Stimulated activated CD4-positive, alpha-beta T cell treated with anti-CD3 and anti-CD28 coated beads, Interleukin-1b, Interleukin-23, amount 100 ng/mL, for 1 hour (primary cell): ENCODE measurements at places on chromosomes 7 and 10.
A peak's percentile ranks its signal among the peaks of the same experiment; 100 is the strongest.

DNA sequence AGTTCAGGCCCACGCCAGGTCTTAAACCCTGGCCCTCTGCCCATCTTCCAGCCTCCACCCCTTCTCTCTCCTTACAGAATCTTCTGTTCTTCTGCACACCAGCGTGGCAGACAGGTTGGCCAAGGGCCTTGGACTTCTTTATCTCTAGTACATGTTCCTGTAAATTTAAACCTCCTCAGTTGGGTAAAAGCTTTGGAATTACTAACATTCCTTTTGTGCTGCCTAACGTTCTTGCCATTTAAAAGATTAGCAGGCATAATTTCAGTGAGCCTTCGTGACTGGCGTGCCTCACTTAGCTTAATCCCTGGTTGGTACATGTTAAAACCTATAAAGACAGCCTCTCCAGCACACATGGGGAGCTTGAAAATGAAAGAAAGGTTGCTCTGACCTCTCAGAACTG, 192.2 kb downstream of the CUX1 start:
- DNase-seq = no peak

DNA sequence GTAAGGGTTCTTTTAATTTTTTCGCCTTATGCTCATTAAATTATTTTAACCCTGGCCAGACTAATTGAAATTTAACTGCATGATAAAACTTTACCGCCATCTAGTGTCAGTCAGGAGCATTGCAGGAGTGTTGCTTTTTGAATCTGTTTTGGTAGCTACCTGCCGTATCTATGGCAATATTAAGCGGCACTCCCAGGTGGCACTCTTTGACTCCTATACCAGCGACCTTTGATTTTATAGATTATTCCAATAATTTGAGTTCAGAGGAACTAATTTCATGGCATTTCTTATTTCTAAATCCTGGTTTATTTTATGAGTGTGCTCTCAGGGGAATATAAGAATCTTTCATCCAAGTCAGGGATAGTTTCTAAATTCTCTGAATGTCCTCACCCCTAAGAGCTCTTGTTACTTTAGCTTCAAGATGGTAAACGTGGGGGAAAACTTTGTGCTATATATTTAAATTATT, 198.9 kb downstream of the REEP3 start:
- DNase-seq = peak; percentile 13

DNA sequence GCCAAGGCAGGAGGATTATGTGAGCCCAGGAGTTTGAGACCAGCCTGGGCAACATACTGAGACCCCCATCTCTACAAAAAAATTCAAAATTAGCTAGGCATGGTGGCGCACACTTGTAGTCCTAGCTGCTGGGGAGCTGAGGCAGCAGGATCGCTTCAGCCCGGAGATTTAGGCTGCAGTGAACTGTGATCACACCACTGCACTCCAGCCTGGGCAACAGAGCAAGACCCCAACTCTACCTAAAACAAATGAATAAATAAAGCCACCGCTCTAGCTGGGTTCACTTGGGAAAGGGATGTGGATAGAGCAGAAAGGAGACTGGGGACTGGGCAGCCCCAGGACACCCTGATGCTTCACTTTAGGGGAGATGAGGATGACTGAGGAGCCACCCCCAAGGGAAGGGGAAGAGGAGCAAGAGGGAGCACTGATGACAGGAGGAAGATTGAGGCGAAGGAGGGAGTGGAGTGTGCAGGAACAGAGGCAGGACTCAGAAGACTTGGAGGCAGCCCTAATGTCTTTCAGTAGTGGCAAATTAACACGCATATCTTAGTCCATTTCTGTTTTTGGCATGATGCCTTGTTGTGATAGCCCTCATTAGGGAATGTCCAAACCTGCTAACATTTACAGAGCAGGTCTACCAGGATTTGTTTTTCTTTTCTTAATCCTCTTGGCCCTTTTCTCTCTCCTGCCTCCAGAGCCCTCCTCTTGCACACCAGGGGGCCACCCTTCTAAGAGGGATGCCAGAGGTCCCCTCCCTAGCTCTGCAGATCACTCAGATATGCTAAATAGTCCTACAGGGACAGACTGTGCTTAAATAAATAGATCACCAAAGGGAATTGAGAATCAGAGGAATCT, 88.3 kb downstream of the C10orf105 start:
- no peak for DNase-seq

DNA sequence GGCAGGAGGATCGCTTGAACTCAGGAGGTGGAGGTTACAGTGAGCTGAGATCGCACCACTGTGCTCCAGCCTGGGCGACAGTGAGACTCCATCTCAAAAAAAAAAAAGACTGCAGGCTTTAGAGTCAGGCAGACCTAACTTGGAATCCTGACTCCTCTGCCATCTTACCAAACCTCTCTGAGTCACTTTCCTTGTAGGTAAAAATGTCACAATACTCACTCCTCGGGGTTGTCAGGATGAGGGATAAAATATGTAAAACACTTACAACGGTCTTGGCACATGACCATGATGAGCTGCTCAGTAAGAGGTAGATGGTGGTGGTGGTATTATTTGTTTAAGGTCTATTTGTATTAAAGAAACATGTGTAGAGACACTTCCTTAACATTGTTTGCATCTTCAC, 154.1 kb upstream of the PDE1C start:
- no peak for DNase-seq
